Stimulated activated CD8-positive, alpha-beta memory T cell treated with anti-CD3 and anti-CD28 coated beads, Interleukin-7, amount 100 ng/mL, for 1 hour (primary cell): ENCODE measurements at places on chromosomes 5 and 9.

DNA sequence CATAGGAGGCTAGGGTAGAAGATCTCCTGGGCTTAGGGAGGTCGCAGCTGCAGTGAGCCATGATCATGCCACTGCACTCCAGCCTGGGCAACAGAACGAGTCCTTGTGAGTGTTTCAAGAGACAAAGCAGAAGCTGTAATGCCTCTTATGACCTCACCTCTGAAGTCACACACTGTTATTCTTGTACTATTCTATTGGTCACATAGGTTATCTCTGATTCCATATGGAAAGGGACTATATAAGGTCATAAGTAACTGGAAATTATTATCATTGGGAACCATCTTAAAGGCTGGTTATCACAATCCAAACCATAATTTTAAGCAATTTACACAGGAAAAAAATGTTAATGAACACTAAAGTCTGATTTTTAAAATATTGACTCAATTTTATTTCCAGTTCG is 17.9 kb upstream of the AFF4 start:
- no peak for DNase-seq

DNA sequence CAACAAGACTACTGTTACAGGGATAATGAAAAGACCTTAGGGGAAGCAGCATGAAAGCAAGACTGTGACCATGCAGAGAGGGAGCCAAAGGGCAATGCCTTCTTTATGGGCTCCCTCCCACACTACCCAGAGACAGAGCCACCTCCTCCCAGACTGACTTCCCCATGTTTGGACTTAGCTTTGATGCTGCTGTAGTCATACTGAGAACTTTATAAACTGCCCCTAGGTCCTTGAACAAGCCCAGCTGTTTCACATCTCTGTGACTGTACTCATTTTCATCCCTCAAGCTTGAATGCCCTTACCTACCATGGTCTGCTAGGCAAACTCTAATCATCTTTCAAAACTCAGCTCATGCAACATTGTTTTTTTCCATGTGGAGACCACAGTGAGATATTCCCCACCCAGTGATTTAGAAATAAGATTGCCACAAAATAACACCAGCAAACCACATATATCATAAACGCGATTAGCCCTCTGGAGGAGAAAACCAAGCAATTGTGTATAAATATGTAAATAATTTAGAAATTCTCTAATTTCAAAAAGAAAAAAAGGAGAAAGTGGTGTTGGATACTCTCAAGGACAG is 23.4 kb upstream of the FAM169A start:
- no peak for DNase-seq

DNA sequence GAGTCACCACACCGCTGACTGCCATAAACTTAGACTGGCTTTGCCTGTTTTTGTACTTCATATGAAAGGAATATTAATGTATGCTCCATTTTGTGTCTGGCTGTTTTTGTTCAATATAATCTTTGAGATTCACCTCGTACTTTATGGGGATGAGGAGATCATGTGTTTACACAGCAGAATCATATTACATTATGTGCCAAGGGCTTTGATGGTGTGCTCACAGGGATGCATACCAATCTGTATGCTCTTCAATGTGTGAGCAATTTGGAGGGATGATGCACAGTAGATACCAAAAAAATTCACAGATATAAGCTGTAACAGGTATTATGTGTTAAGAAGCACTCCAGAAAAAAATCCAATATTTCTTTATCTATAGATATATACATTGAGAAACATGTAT is 113.7 kb downstream of the GABRB2 start:
- no peak for DNase-seq

- peak; percentile 57 for DNase-seq
These were observed 83.4 kb downstream of the RAPGEF1 start for GRCh38 chr9:131656356-131657036.

GRCh38 chr9:115058684-115059315 is 59.2 kb downstream of the TNC start:
- no peak for DNase-seq

- no peak for DNase-seq
These were observed 24.3 kb upstream of the NEURL1B start for GRCh38 chr5:172616730-172617129.

DNA sequence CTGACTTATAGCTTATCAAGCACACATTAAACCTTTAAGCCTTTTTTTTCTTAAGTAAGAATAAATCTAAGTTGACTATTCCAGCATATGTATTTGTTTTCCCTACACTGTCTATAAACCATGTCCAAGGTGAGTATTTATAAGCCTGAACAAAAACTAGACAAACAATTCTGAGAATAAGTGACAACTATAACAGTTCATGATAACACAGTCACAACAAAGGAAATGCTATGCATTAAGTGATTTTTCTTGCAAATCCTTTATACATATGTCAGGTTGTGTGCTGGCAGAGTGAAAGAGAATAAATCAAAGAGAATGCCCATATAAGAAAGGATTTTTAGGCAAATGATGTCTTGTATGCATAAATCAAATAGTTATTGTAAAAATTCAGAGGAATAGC is 408.8 kb upstream of the KIF2A start:
- DNase-seq: no peak

- no peak for DNase-seq
These were observed 241.3 kb downstream of the DEPDC1B start for GRCh38 chr5:60458666-60459065.

- DNase-seq: no peak
These were observed 118.6 kb upstream of the MAST4 start for GRCh38 chr5:66477596-66477995.

- DNase-seq: no peak
These were observed 193.1 kb downstream of the GABBR2 start for GRCh38 chr9:98515506-98516204.

- no peak for DNase-seq
These were observed 68.4 kb downstream of the PAM start for GRCh38 chr5:102823441-102823874.

GRCh38 chr9:24096756-24097155 is 270.7 kb upstream of the ELAVL2 start:
- no peak for DNase-seq

- DNase-seq: no peak
These were observed 64.4 kb upstream of the SUB1 start for GRCh38 chr5:32520972-32521371.

GRCh38 chr5:119470105-119470763 is 17.9 kb downstream of the HSD17B4 start:
- DNase-seq: no peak

DNA sequence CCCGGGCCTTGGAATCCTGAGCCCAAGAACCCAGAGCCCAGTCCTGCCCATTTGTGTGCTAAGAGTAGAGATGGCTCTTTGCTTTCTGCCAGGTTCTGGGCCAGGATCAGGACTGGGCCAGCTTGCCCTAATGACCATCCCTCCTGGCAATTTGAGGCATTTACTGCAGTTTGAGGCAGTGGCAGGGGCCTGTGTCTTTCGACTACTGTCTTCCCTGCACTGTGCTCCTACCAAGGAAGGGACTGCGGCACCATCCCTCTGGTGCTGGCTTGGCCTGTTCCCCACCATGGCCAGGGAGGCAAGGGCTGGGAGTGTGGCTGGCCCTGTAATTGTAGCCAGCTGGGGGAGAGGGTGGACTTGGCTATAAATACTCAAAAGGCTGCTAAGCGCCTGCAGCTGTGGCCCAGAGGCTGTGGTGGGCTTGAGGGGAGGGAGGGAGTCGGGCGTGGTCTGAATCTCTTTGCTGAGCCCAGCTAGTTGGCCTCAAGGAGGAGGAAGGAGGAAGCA is 4.6 kb downstream of the ENHO start:
- DNase-seq: no peak
